ENCODE measurements at places on chromosomes 7 and 10.

GRCh38 chr7:90944021-90944420 lies 320.2 kb upstream of the FZD1 start:
- DNase-seq = no peak

DNA sequence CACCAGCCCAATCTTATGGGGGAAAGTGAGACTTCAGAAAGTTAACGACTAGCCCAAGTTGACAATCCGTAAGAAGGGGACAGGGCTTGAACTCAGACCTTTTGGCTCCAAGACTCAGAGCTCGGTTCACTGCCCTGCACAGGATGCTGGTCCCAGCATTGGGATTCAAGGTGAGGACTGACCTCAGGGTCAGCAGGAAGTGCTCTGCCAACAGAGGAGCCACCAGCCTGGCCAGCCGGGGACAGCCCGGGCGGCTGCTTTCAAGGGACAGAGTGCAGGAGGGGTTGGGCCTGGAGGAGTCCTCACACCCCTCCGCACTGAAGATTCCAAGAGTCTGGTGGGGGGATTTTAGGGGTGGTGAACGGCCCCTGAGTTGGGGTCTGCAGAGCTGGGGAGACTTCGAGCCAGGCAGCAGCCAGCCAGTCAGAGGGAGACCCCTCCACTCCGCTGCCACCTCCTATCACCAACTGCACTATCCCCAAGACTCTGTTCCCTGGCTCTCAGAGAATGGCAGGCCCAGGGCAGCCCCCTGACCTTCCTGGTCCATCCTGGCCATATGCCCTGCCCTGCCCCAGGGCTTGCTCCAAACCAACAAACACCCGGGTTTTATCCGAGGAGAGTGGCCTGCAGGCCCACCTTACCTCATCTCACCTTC lies 19.7 kb downstream of the TLL2 start:
- no peak for DNase-seq

DNA sequence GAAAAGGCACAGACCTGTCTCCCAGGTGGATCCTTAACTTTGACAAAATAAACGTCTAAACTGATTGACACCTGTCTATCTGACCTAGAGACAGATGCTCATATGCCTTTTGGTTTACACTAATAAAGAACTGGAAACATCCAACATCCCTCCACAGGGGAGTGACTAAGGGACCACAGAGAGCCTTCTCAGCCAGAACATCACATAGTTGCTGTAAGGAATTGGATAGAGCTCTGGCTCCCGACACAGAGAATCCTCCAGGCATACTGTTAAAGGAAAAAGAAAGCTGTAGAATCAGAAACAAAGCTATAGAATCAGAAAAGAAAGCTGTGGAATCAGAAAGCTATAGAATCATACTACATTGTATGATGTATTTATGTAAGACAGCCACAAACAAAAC lies 258.8 kb downstream of the STK31 start:
- no peak for DNase-seq

- no peak for DNase-seq
These were observed 25.0 kb upstream of the GTF2I start for GRCh38 chr7:74632505-74632904.

- no peak for DNase-seq
These were observed 21.9 kb downstream of the UBE2D1 start for GRCh38 chr10:58356756-58357155.

DNA sequence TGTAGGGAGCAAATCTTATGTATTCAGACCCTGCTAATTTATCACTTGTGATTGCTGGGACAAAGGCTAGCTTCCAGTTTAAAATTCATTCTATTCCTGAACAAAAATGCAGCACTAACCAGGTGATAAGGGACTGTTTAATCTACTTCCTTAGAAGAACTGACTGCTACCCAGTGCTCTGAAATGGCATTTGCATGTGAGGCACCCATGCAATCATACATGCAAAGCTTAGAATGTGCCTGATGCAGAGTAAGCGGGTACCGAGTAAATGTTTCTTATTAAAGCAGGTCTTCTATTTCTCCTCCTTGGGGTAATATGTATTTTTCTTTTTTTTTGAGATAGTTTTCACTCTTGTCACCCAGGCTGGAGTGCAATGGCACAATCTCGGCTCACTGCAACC lies 54.5 kb downstream of the NEURL1 start:
- no peak for DNase-seq
